ENCODE measurements at places on chromosomes 1 and 21.

- no peak for DNase-seq
These were observed 8.9 kb upstream of the VPS13D start for GRCh38 chr1:12220890-12221289.

GRCh38 chr21:28226563-28226962 is 766.1 kb downstream of the LTN1 start:
- no peak for DNase-seq

GRCh38 chr1:8230292-8230621 is 87.7 kb upstream of the SLC45A1 start:
- no peak for DNase-seq

GRCh38 chr21:43331962-43332828 is 94.7 kb downstream of the SIK1 start:
- no peak for DNase-seq

GRCh38 chr1:243946946-243947345 is 96.9 kb upstream of the AKT3 start:
- no peak for DNase-seq

- DNase-seq = no peak
These were observed 120.2 kb downstream of the ROR1 start for GRCh38 chr1:63893976-63894375.

DNA sequence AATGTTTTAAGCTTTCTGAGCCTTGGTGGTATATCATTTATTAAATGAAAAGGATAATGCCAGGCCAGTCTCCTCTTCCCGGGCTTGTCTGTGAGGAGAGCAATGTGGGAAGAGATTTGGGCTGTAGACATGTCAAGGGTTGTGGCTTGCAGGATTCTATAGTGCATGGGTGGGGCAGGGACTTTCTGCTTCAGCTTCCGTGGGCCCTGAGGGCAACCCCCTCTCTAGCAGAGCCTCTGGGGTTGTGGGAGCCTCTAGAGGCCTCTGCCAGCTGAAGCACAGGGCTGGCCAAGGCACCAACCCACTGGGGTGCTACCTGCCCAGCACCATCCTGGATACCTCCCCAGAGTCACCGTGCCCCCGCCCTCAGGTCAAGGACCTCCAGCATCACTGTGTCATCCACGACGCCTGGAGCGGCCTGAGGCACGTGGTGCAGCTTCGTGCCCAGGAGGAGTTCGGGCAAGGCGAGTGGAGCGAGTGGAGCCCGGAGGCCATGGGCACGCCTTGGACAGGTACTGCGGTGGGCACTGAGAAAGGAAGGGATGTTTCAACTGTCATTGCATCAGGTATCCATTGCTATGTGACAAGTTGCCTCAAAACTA is 30.6 kb downstream of the IL6R start:
- no peak for DNase-seq

GRCh38 chr1:204130178-204130577 is 21.7 kb downstream of the ETNK2 start:
- DNase-seq = no peak

GRCh38 chr1:151327903-151328674 is 873 bp upstream of the PI4KB start:
- DNase-seq = no peak

DNA sequence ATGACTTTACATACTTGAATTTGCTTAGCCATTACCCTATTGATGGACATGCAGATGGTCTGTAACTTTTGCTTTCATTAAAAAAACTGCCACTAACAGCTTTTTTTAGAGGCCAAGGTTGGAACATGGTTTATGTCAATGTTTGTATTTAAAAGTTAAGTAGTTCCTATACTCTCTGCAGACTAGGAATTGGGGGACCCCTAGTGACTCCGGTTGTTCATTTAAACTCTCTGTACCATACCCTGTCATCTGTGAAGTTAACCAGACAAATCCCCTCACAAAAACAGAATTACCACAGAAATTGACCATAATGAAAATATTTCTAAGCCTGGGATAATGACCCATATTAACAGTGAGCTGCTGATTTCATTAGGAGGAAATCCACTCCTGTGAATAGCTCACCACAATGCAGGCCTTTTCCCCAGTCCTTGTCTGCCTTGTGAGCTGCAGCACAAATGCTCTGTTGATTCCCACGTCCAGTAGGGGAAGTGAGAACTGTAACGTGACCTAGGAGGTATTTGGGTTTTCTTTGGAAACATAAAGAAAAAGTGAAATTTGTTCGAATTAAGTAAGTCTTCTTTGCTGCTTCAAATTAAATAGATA is 30.2 kb upstream of the CD101 start:
- no peak for DNase-seq

- DNase-seq = no peak
These were observed 150.3 kb downstream of the PTGER3 start for GRCh38 chr1:70897273-70897672.

GRCh38 chr1:5485436-5485835 is 506.8 kb downstream of the NPHP4 start:
- no peak for DNase-seq

DNA sequence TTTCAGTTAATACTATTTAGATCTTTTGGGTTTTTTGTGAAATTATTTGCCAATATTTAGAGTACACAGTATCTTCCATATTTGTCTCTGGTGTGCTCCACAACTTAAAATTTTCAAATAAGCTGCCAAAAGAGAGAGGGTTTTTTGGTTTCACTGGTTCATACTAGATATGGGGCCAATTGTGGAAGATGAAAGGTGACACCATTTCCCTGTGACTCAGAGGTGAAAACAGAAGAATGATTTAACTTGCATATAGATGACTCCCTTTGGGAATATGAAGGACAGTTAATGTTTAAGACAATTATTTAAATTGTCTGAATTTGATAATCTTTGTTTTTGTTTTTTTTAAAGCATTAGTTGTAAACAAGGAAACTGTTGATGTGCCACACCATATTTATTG is 37.5 kb downstream of the IVNS1ABP start:
- no peak for DNase-seq

- no peak for DNase-seq
These were observed 669.3 kb downstream of the MATN1 start for GRCh38 chr1:30054126-30054525.

- no peak for DNase-seq
These were observed 26.4 kb upstream of the DPH5 start for GRCh38 chr1:101051688-101052638.

- no peak for DNase-seq
These were observed 589.1 kb upstream of the ADAMTS5 start for GRCh38 chr21:27555996-27556395.

- DNase-seq = no peak
These were observed 4.3 kb downstream of the TP73 start for GRCh38 chr1:3656450-3657095.

GRCh38 chr1:165603810-165604209 is 27.2 kb upstream of the MGST3 start:
- DNase-seq = no peak

- no peak for DNase-seq
These were observed 2.5 kb downstream of the AGL start for GRCh38 chr1:99852648-99853047.

DNA sequence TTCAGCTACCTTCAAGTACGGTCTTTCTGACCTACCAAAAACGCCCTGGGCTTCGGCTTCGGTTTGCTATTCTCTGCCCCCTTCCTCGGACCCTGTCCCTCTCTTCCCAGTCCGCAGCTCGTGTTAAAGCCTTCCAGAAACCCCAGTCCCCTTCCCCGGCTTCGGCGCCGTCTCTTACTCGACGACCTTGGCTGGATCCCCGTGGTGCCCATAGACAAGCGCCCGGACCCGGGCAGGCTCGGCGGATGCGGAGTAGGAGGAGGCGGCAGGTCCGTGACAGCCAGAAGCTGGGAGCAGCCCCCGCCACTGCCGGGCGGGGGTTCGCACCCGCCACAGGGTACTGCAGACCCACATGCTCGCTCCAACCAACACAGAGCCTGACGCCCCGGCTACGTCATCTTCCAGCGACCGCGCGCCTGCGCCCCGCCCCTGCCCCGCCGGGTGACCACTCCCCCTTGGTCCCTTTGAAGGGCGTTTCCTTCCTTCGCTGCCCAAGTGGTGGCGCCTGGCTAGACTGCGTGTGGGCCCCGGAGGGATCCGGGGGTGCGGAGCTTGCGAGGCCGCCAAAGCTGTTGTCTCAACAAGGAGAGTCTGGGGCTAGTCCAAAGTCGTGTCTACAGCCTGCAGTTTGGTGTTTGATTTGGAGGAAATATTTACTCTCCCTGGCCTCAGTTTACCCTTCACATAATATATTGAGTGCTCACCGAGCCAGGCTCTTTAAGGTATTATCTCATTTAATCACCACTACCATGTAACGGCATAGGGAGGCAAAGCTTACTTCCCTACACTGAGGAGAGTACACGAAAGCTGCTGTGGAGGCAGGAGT is at the start of gene MECR:
Gene MECR, minus strand, starts transcription at position 382 of the 826 bp plus-strand sequence. Its CDS starts 28 bp downstream, at position 354.
- DNase-seq = peak; percentile 78

DNA sequence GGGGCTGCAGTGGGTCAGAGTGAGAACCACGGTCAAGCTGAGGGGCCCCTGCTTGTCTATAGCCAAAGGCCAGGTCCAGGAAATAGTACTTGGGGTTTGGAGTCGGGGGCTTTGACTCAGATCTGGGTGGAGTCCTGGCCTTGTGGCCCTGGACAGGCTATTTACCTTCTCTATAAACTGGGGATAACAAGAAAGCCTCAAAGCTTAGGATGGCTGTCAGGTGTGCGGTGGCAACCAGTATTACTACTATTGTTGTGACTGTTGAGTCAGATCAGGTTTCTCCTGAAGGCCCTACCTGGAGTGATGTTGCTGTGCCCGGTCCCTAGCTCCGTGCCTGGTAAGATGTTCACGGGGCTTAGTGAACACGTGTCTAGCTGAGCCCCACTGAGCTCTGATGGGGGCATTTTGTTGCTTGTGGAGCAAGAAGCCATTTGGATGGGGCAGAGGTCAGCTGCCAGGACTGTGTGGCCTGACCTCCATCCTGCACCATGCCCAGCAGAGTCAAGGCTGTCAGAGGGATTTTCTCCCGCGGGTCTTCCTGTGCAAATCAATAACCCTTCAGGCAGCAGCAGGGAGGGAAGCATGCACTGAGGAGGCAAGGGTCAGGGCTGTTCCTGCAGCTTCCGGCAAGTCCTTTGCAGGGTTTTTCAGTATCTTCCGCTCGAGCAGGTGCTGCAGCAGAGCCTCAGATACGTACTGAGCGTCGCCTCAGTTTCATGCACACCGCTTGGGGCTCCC is 170.3 kb downstream of the CAMTA1 start:
- no peak for DNase-seq

- no peak for DNase-seq
These were observed 166.0 kb downstream of the PRDM16 start for GRCh38 chr1:3234956-3235355.

- no peak for DNase-seq
These were observed 12.3 kb upstream of the LDLRAP1 start for GRCh38 chr1:25531082-25531461.

- DNase-seq = no peak
These were observed 12.1 kb downstream of the IFNAR2 start for GRCh38 chr21:33241846-33242245.

DNA sequence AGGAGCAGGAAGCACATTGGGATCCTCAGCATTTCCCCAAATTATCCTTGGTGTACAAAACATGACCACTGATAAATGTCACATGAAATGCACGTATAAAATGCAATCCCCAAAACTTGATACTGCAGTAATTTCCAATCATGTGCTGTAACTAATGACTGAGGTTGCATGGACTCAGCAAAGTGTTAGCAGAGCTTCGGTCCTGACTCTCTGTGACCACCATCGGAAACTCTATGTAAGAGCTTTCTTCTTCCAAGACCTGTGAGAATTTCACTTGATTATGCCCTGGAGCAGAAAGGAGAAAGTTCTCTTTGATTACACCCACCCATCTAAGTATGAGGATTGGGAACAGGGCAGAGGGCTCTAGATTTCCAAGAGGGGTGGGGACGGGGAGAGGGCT is 908 bp downstream of the CD53 start:
- no peak for DNase-seq

DNA sequence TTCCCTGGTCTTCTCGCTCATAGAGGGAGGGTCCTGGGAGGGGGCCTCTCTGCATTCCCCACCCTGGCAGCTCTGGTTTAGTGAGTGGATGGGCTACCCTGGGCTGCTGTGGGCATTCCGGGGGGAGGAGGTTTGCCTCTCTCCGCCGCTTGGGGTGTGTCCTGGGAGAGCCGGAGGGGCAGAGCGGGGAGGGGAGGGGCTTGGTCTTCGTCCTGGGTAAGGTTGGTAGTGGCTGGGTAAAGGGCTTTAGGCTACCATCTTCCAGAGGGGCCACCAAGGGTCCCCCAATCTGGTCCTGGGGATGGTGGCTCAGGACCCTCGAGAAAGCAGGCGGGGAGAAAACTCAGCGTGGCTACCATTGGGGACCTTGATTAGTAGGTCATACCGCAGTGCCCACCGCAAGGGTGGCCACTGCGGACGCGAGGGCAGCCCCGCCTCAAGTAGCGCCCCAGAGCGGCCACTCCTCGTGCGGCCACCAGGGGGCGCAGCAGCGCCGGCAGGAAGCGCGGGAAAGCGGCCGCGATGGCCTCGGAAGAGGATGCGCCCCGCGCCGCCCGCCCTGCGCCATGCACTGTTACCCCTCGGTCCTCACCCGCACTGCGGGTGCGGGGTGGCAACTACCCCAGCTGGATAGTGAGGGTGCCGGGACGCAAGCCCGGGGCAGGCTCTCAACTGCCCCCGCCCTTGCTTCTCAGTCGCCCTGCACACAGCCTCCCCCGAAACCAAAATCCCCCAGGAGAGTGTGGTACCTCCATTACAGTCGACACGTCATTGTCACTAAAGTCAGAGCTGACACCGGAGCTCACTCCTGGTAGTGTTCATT is 44.1 kb upstream of the SLC25A33 start:
- peak; percentile 8 for DNase-seq

- no peak for DNase-seq
These were observed 11.6 kb downstream of the IVNS1ABP start for GRCh38 chr1:185305419-185305818.

GRCh38 chr1:21457654-21458053 is 17.7 kb downstream of the NBPF3 start:
- no peak for DNase-seq

GRCh38 chr1:80158771-80159170 is 1152.2 kb upstream of the ADGRL4 start:
- no peak for DNase-seq

GRCh38 chr1:176959191-176959820 is 205.2 kb downstream of the ASTN1 start:
- no peak for DNase-seq

DNA sequence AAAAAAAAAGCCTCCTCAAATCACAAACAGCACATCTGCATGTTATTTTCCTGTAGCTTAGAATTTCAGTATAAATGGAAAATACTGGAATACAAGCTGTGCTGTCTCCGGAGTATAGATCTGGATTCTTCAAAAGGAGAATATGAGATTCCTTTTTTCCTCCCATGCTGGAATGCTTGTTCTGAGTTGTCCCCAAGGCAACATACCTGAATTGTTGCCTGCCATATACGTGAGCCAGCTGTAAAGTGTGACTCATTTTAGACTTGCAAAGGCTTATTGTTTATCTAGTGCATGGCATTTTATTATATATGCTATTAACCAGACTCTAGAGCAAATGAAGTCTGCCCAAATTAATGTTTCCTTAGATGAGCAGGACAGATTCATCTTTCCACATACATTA is 95.0 kb upstream of the C1orf105 start:
- no peak for DNase-seq

- peak; percentile 58 for DNase-seq
These were observed 1.0 kb downstream of the BTG2 start for GRCh38 chr1:203306089-203306964.
